ENCODE measurements at places on chromosomes 13 and 19. TPM values are rescaled to one million over a fixed set of nuclear protein-coding genes. Genes with fewer than 3 reads are reported as not detected.
A peak's percentile ranks its signal among the peaks of the same experiment; 100 is the strongest.

- no peak for DNase-seq
Measured at GRCh38 chr19:39943586-39943985, 9.2 kb upstream of the FCGBP start.

GRCh38 chr19:58554494-58555368 lies at the start of gene CHMP2A:
TSS of gene CHMP2A (minus strand) at chr19:58555105. CDS start at chr19:58554212, 893 bp downstream.
- peak; percentile 99 for DNase-seq

DNA sequence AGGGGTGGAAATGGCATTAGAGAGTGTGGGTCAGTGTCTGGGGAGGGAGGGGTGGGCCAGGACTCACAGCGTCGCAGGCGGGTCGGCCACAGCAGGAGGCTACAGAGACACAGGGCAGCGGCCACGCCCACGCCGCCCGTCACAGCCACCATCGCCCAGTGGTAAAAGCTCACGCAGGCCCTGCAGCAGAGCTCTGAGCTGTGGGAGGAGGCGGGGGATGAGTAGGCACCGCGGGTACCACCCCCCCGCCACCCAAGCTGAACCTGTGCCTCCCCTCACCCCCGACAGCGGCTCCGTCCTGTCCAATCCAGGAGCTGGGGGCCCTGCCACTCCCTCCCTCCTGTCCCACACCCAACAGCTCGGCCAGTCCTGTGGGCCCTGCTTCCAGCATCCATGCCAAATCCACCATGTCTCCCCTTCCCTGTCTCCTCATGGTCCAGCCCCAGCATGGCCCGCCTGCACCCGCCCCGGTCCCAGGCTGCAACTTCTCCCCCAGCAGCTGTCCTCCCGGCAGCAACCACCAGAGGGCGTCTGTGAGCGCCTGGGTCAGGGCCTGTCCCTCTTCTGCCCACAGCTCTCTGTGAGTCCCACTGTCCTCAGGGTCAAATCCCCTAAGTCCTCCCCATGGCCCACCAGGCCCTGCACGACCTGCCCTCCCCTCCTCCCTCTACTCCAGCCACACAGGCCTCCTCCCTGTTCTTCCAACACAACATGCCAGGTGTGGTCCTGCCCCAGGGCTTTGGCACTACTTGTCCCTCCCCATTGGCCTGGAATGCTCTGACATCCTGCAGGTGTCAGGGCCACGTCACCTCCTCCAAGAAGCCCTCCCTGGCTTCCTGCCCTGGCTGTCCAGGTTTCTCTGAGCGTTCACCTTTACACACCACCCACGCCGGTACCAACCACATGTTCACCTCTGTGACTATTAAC lies 6.0 kb downstream of the TEKTIP1 start:
- DNase-seq: peak; percentile 82

DNA sequence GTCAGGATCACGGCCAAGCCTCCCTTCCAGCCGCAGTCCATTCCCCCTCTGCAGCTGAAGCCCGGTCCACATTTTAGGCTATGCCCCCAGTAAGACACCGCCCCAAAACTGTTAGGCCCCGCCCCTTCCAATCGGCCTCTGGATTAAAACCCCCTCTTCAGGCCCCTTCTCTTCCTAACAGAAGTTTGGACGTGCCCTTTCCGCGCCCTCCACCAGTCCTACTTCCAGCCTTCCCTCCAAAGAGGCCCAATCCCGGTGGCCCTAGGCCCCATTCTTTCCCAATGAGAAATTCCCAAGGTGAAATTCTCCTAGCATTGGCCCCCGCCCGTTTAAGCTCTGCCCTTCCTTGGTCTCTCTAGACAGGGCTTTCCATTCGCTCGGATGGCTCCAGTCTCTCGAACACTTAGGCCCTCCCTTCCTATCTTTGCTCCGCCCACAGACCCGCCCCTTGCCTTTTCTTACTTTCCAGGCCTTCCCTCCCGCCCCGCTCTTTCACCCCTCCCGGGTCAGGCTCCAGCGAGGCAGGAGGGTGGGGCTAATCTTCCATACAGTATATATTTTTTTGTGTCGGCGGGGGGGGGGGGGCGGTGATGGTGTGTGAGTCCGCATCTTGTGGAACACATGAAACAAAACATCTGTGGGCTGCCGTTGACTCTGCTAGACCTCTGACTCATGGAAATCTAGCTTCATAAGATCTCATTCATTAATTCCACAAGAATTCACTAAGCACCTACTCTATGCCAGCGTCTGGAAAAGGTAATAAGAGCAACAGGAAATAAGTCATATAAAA lies 13.6 kb downstream of the LTBP4 start:
- DNase-seq: peak; percentile 90

DNA sequence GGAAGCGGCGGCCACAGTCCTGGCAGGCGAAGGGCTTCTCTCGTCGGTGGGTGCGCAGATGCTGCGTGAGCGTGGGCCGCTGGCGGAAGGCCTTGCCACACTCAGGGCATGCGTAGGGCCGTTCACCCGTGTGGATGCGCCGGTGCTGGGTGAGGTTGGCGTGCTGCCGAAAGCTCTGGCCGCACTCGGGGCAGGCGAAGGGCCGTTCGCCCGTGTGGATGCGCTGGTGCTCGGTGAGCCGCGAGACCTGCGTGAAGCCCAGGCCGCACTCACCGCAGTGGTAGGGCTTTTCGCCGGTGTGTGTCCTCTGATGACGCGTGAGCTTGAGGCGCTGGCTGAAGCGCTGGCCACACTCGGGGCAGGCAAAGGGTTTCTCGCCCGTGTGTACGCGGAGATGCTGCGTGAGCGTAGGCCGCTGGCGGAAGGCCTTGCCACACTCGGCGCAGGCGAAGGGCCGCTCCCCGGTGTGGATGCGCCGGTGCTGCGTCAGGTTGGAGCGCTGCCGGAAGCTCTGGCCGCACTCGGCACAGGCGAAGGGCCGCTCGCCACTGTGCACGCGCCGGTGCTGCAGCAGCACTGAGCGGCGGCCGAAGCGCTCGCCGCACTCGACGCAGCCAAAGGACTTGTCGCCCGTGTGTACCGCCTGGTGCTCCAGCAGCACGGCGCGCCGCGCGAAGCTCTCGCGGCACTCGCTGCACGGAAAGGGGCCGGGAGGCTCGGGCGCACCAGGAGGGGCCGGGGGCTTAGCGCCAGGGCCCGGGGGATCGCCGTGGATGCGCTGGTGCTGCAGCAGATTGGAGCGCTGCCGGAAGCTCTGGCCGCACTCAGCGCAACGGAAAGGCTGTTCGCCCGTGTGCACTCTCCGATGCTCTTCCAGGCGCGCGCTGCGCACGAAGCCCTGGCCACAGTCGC lies 4.0 kb upstream of the UBE2M start:
- peak; percentile 69 for DNase-seq

DNA sequence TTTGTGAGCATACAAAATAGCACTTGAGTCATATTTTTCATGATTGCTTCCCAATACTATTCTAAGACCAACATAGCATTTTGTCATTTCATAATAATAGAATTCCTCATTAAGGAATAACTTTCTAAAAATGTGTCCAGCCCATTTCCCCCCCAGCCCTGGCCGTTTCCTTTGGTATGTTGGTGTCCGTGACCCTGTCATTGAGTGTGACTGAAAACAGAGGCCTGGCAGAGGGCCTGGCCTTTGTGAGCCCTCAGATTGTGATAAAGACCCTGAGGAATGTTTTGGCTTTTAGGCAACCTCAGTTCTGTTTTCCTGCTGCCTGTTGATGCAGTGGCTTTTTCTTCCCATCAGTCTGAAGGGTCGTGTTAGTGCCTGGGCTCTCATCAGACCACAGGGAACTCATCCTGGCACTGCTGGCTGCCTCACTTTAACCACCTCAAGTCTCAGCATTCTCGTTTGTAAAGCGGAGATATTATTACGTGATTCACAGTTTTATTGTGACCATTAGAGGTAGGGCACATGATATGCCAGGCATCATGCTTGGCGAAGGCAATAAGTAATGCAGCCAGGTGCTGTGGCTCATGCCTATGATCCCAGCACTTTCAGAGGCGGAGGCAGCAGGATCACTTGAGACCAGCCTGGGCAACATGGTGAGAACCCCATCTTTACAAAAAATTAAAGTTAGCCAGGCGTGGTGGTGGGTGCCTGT lies 13.8 kb downstream of the SPINT2 start:
- DNase-seq: peak; percentile 76

DNA sequence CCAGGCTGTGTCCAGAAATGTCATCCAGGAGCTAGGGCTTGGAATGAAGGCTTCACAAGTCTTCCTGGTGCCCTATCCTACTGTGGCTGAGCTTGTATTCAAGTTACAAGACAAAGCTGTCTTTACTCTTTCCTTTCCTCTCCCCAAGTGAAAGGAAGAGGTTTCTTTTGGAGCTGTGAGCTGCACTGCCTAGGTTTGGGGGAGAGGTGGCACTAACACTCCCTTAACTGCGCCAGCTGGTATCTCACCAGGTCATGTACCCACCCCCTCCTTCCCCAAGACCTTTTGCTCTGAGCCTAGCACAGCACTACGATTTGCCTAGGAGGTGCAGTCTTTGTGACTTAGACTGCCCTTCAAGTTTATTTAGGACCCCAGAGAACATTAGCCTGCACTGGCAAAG lies 2053.6 kb upstream of the PRR20A start:
- no peak for DNase-seq

- DNase-seq: peak; percentile 80
Measured at GRCh38 chr19:33064792-33065550, at the start of gene RHPN2. TSS of gene RHPN2 (minus strand) at chr19:33064888. CDS start at chr19:33064852, 36 bp downstream.

The LGALS7 gene
- total RNA-seq: not detected

The ERICH6B gene
- total RNA-seq: not detected

DNA sequence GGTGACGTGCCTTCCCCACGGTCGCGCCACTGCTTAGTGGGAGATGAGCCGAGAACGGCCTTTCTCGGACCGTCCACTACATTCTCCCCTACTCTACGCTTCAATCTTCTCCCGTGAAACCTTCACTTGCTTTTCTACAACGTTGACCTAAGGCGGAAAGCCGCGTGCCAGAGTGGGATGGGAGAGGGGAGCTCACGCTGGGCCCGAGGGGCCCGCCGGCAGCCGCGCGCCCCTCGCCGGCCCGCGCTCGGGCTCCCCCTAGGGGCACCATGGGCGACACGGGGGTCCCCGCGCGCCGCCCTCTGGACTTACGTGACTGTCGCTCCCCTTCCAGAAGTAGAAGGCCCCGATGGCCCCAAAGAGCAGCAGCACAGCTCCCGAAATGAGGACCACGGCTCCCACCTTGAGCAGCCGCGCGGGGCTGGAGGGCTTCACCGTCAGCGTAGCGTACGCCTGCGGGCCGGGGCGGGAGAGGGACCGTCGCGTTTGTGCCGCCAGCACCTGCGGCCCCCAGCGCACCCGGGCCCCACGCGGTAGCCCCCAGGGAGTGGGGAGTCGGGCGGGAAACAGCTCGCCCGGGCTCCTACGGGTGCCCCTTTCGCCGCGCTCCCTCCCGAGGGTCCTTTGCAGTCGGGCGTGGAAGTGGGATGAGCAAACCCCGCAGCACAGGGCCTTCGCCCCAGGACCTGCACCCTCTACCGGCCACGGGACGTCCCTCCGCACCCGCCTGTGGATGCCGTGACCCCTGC lies 727 bp downstream of the CNMD start:
- DNase-seq: peak; percentile 56

GRCh38 chr19:18537431-18537830 lies 5.9 kb downstream of the FKBP8 start:
- no peak for DNase-seq

The ZNF112 gene
- total RNA-seq: 5.4 TPM

DNA sequence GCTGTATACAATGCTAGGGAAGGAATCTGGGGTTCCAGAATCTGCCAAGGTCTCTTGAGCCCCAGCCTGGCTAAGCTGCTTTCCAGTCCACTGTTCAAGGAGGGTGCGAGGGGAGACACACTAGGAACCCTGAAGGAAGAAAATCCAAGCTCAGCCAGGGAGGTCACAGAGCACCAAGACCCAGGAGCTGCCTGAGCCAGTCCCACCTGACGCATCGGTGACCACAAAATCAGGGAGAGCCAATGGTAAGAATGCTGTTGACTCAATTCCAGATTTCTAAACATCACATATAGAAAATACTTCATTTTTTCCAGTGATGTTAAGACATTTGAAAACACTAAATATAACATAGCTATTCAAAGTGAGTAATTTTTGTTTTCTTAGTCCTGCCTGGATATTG lies 50.1 kb downstream of the CEP89 start:
- no peak for DNase-seq

The CRB3 gene
- not detected for total RNA-seq

GRCh38 chr19:38263689-38264485 lies 486 bp upstream of the SPINT2 start:
- peak; percentile 42 for DNase-seq

DNA sequence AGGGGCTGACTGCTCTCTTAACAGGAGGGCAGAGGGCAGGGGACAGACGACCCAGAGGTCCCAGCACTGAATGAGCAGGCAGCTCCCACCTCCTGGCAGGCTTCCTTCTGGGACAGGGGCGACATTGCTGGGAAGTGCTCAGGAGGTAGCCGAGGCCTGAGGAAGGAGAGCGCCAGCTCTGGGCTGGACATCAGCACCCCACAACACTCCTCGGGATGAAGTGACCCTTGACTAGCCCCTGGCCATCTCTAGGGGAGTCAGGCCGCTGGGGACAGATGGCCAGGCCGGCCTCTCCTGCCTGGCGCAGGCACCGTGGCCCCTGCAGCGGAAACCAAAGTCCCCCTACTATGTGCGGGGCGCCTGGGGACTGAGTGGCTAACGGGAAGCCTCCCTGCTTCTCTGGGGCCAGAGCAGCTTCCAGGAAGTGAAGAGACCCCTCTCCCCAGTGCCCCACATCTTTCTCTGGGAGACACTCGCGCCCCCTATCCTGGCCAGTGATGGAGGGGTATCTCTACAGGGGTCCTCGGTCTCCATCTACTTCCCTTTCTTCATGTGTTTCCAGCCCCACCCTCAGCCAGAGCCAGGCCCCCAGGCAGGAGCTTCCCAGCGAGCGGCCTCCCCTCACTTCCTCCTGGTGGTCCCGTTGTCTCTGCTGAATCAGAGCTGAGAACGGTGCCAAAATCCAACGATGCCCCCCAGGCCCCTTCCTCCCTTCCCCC lies 10.1 kb downstream of the PRR36 start:
- DNase-seq: no peak

The F10 gene
- 7.1 TPM for total RNA-seq

The ANKLE1 gene
- total RNA-seq: 0.12 TPM

DNA sequence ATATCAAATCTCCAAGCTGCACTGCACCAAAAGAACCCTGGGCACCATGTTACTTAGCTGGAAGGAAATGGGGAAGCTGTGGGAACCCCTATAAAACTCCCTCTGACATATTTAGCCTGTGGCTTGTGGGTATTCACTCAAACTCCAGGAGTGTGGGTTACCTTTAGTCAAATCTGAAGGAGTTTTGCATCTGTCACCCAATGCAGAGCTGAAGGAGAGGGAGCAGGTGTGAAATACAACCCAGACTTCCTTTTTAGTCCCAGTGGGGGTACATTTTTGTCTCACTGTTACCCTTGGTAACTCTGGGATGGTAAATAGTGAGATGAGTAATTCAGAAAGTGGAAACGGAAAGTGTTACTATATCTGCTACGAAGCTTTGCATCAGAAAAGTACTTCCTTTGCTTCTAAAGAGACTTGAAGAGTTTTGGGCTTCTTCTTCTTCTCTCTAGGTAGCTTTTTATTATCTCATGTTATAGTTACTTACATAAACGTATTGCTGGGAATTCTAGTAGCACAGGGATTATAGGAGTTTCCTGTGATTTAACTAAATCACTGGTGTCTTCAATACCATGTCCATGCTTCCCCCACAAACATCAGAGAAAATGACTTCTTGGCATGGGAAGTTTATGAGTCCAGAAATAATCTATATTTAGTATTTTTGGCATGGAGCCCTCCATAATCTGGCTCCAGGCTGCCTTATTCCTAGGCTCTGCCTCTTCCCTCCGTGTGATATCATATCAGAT lies 105.9 kb downstream of the AKAP11 start:
- DNase-seq: no peak

All from left ventricle myocardium superior (tissue), 1 donor.